Progenitor cell of endocrine pancreas (in vitro differentiated cells): ENCODE measurements at places on chromosomes 1 and 21.

DNA sequence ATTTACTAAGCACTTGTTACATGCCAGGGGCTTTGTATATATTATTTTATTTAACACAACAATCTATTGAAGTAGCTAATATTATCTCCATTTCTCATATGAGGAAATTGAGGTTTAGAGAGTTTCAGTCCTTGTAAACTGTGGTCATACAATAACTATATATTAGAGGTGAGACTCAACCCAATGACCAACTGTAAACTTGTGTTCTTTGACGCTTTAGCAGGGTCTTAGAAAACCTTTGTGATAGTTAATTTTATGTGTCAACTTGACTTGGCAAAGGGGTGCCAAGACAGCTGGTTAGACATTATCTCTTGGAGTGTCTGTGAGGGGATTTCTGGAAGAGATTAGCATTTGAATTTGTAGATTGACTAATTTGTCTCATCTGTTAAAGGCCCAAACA is 252.4 kb upstream of the B3GALT2 start:
- DNase-seq, result no peak

DNA sequence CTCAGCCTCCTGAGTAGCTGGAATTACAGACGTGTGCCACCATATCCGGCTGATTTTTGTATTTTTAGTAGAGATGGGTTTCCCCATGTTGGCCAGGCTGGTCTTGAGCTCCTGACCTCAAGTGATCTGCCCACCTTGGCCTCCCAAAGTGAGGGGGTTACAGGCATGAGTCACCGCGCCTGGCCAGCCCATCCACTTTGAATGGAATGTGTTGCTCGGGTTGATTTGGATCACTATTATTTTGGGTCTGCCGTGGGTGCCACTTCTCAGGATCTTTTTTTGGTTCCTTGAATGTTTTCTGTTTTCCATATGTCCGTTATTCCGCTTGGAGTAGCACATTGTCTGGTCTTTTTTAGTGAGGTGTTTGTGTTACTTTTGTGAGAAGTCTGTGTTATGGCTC is 17.0 kb downstream of the PCNT start:
- no peak for DNase-seq

GRCh38 chr1:9840176-9840575 is 16.4 kb upstream of the CLSTN1 start:
- DNase-seq, result no peak

DNA sequence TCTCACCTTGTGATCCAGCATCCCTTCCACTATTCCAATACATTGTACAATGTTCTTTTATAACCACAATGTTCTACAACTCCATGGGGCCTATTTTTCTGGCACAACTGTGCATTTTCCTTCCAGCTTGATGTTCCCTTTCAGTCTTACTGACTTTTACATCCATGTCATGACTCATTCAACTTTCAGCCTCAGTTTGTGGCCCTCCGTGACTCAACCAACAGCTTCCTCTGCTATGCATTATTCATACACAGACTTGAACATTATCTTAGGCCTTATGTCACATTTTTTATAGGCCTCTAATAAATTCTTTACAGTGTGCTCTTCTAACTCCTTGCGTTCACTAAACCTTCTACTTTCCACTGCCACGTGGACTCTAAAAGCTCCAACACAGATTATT is 119.4 kb upstream of the PRMT6 start:
- no peak for DNase-seq

- no peak for DNase-seq
Observed at GRCh38 chr1:185824106-185824505, 89.9 kb downstream of the HMCN1 start.

- DNase-seq, result peak; percentile 77
Observed at GRCh38 chr1:235971571-235972310, 93.1 kb downstream of the NID1 start.
